ENCODE measurements at places on chromosomes 6 and 20. TPM values are rescaled to one million over a fixed set of nuclear protein-coding genes. Genes with fewer than 3 reads are reported as not detected.

SLC2A10 gene
- 0.64 TPM for total RNA-seq

GRCh38 chr6:90364286-90364685, 67.6 kb upstream of the BACH2 start:
- no peak for DNase-seq

- DNase-seq, result no peak
These were observed 5.6 kb upstream of the CHD6 start for GRCh38 chr20:41623625-41624375.

DNA sequence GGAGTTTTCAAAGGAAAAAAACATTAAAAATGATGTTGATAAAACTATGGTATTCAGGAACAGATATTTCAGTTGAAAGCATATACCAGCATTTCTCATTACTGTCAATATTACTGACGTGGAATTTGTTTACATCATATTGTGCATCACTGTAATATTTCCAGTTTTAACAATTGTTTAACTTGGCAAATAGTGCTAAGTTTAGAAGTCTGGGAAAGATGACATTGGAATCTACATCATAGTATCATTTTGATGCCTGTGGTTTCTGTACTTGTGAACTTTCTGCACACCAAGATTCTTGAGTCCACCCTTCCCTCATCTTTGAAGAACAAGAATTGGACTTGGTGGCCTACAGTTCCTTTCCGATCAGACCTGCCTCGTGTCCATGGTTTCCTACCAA, 98.1 kb downstream of the RALGAPA2 start:
- no peak for DNase-seq

Data from natural killer cell treated with Interleukin-12 subunit alpha and Interleukin-12 subunit beta and Interleukin-15 and Interleukin-18, amount 100 ng/mL, for 72 hours (primary cell).